Cerebellar nuclear complex (tissue), 1 donor: ENCODE measurements at places on chromosomes 11 and 22.

DNA sequence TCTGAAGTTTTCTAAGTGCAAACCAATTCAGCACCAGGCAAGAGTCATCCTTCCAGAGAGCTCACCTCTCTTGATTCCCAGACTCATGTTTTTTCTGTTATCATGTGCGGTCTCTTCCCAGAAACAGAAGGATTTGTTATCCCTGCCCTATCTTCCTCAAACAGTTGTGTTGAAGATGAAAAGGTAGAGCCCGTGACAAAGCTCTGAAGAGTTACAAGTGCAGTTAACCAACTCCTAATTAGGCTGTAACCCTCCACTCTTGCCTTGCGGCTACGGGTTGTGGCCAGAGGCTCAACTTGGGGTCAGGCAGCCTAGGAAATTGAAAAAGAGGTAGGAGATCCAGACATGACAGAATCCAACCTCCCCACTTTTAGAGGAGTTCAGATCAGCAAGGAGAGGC, 76.2 kb upstream of the CADM1 start:
- DNase-seq, result no peak

DNA sequence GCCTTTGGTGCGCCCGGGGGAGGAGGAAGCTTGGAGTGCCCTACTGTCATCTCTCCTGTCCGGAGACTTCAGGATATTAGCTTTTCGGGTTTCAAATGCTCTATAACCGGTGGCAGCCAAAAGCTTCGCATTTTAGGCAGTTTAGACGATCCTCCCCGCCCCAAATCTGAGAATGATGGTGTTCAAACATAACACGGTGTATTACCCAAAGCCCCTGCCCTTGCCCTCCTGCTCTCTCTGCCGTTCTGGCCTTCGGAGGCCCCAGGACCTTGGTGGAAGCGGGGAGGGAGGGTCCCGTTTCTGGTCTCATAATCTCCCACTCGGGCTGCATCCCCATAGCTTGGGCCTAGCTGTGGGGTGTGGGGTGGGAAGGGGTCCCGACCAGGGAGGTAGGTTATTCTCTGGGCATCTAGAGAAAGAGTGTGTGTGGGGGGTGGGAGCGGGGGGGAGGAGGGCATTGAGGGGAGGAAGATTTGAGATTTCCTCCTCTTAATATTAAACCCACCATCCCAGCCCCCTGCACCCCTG, 2.3 kb downstream of the PKNOX2 start:
- DNase-seq, result no peak

DNA sequence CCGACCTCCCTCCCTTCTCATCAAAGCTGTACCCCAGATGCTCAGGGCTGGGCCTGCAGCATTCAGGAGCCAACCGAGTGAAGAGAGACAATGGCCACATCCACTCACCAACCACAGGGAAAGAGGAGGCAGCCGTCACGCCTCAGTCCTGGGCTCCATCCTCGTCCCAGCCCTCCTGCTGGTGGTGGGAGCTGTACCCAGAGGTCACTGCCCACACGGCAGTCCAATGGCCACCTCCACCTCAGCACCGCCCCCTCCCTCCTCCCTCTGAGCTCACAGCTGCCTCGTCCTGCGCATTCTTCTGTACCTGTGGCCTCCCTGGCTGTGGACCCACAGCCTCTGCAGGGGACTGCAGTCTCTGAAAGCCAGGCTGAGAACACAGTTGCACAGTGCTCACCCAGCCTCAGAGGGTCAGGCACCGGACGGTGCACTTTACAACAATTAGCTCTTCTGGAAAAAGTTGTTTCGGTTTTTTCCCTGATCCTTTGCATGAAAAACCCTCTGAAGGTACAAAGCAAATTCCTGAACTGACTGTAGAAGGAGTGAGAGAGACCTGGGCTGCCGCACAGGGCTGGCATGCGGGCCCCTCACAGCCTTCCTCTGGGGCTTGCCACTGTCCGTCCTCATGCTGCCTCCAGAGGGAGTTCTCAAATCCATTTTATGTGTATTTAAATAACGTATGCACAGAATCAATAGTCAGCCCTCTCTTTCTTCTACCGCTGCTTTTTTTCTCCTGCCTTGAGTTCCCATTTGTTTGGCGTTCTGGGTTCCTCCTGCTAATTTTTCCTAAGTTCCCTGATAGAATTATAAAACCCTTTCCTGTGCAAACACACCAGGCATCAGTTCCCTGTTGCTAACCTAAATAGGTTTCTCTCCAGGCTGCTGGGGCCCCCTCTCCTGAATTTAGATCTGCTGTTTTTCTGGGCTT, 52.7 kb downstream of the PHF21B start:
- no peak for DNase-seq

DNA sequence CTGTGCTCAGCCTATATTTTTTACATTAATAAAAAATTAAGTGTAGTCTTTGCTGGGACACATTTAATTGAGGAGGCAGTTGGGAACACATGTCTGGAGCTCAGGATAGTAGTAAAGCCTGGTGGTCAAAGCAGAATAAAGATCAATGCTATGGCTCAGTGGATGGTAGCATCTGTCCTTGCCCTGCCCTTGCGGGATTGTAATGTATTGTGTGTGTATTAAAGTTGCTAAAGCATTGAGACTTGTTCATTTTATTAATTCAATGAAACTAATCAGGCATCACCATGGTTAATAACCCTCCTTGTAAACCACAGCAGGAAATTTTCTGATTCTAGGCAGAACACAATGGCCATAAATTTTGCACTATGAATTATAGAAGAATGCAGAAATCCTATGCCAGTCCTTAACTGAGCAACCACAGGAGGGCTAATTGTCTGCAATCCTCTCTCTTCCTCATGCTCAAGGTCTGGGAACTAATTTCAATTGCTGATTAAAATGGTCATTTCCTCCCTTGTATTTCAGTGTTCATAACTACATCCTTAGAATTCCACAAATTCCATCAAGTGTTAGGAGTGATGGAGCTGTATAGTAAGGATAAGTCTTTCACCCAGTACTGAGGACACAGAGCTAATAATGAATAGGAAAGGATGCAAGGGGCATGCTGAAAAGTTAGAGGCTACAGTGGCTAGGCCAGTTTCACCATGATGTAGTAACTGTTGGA, 403.2 kb upstream of the DDI1 start:
- DNase-seq, result no peak

GRCh38 chr11:57368845-57369232, 12.1 kb downstream of the PRG3 start:
- no peak for DNase-seq

DNA sequence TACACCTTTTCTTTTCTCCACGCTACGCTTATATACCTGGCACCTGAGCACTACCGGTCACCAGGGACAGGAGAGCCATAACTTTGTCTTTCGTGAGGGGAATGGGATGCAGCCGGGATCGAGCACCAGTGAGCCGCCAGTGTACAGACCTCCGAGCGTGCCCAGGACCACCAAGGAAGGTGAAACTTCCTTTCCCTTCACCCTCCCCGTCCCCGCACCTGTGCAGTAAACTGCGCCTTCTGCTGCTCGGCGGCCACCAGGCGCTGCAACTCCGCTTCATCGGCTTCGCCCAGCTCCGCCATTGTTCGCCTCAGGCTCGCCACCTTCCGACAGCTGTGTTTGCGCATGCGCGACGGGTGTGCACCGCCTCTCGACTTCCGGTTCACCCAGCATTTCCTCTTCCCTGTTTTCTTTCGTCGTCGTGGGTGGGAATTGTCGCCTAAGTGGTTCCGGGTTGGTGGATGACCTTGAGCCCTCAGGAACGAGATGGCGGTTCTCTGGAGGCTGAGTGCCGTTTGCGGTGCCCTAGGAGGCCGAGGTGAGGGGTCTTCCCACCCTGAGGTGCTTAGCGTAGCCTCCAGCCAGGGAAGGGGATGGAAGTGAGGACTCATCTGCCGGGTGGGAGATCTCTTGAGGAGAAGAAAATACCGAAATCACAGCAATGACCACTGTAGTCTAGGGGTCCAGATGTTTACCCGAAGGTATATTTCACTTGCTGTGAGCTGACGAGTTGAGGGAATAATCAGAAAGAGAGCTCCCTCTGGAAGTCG, at the start of the genes SDHD and TIMM8B:
TSS of gene SDHD (plus strand) at position 452 of the 770 bp plus-strand sequence. CDS start at position 487, 35 bp downstream.
TSS of gene TIMM8B (minus strand) at position 335 of the 770 bp plus-strand sequence. CDS start at position 302, 33 bp downstream.
- peak; percentile 64 for DNase-seq

DNA sequence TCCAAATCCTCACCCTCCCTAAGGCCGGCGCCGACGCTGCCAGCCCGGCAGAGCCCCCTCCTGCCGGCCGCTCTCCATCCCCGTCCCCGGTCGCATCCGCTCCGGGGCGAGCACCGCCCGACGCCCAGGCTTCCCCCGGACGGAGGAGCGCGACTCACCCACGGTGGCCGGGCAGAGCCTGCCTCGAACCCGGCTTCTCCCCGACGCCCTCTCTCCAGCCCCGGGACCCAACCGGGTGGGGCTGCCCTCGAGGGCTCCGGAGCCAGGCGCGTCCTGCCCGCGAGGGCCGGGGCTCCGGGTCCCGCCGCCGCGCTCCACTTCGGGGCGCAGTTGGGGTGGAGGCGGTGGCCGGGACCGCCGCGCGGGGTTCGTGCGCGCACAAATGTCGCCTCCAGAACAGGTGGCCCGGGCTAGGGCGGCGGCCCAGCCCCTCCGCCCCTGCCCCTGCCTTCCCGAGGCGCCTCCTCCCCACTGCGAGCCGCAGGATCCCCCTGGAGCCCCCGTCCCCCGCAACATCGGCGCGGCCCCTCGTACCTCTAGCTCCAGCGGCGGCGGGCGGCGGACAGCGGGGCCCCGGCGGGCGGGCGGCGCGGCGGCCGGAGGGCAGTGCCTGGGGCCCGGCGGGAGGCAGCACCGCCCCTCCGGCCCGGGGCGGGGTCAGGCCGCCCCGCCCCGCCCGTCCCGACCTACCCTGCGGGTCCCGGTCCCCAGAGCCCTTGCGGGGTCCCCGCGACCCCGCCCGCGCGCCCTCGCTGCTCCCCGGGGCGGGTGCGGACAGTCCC, at the start of gene A4GALT:
TSS of gene A4GALT (minus strand) at position 608 of the 782 bp plus-strand sequence. CDS start 26,919 bp downstream, outside the sequence.
- DNase-seq, result no peak

- DNase-seq, result no peak
Observed at GRCh38 chr11:69861901-69862300, 42.7 kb upstream of the FGF3 start.

DNA sequence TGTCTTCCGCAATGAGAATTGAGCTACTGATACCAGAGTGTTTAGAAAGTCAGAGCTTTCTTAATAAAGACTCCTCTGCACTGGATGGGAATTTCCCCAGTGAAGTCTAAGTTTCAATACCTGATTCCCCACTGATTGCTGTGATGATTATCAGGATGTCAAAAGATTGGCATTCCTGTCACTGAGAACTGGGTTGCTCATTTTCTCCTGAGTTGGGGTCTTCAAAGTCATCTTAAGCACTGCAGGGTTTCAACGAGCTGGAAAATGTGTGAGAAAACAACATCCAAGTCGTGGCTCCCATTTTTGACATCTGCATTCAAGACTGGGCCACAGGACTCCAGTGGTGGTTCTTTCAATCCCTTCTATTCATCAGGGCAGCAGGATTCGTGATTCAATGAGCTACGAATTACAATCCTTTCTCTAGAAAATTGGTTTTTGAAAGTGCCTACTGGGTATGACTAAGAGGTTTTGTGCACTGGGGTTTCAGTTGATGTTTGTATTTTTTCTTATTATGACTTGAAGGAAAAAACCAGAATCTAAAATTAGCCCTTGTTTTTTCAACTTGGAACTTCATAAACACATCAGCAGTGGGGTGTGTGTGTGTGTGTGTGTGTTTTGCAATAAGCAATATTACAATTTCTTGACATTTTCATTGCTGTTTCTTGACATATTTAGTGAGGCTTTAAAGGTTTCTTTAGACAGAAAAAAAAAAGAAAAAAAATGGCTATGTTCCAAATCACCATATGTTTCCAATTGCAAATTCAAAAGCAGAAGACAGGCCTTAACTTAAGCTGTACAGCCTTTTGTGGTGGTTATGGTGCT, 233.0 kb downstream of the FAM76B start:
- no peak for DNase-seq

GRCh38 chr11:96207459-96208449, 135.2 kb downstream of the MAML2 start:
- DNase-seq, result no peak
